Uterus (tissue), 4 donors: ENCODE measurements at places on chromosomes 2 and 18.

DNA sequence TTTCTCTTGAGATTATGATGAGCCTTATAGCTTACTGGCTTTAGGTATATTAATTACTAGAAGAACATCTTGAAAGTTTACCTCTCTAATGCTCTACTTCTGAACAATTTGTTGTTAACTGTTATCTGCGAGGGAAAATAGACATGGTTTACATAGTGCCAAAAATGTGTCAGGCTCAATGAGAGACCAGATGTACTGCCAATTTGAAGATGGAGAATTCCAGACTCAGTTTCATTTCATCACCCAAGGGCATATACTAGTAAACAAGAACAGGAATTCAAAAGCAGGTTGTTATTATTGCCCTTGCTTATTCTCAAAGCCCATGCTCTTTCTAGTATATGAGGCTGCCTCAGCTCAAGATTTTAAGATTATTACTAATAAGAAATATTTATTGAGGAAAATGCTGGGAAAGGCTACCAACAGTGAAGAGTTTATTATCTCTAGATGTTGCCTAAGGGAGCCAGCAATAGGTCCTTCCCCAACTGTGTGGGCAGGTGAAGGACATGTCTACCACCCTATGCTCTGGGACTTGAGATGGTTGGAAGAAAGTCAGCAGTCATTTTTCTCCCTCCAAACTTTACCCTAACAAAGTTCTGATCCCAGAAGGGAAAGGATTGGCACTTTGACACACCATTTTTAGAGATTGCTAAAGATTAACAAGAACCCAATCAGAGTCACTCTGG is 792.7 kb downstream of the METTL4 start:
- DNase-seq, result no peak

DNA sequence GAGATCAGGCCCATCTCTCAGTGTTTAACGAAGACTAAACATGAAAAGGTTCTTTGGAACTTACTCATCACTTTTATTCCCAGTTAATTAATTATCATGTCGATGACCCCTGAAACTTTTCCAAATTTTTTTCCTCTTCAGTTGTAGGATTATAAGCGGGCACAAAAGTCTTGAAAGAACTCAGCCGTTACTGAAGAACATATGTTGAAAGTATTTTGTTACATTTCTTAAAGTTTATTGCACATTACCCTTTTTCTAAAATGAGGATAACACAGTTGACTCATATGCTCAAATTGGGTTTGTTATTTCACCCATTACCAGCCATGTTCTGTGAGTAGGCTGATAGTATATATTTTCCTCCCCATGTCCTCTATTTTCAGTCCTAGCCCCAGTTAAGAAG is 75.9 kb upstream of the COL3A1 start:
- no peak for DNase-seq

GRCh38 chr18:62878305-62878704 is 163.0 kb downstream of the PHLPP1 start:
- DNase-seq, result no peak

- no peak for DNase-seq
Measured at GRCh38 chr2:127193967-127194280, 26.2 kb downstream of the CYP27C1 start.

GRCh38 chr2:888906-889566 is 61.6 kb upstream of the SNTG2 start:
- DNase-seq, result no peak

DNA sequence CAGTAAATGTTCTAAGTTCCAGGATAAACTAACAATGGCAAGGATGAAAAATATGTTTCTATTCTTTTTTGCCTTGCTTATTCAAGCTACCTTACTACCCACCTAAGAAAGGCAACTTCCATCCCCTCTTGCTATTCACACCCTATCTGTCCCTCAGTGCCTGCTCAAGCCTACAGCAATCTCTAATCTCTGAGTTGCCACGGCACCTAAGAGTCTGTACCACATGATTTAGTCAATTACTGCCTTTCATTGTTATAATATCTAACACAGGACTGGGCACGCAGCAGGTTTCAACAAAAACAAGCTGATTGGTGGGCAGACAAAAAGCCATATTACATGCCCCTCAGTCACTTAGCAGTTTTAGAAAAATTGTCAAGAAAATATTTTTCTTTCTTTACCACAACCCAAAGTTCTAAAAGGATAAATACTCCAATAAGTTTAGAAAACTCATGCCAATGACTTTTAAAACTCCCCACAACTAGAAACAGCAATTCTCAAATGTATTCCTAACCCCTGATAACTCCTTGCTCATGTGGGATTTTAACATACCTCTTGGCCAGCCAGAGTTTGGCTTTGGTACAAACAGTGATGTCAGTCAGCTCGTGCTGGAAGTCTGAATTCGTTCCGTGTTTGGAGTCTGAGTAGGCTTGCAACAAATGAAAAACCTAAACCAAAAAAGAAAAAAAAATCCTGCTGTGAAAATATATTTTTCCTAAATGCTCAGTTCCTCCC is 117.3 kb upstream of the ZFP36L2 start:
- DNase-seq, result peak; percentile 88

GRCh38 chr2:183088061-183088460 is 9.5 kb downstream of the DUSP19 start:
- DNase-seq, result no peak

DNA sequence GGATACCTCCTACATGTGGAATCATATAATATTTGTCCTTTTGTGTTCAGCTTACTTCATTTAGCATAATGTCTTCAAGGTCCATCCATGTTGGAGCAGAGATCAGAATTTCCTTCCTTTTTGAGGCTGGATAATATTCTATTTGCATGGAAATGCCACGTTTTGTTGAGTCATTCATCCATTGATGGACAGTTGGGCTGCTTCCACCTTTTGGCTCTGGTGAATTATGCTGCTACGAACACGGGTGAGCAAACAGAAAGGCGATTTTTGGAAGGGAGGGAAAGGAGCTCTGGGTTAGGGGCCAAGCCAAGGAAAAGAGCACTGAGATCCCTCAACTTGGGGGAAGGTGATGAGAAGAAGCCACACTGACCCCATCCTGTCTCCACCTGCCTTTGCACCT is 260.5 kb downstream of the TNS1 start:
- DNase-seq, result no peak

DNA sequence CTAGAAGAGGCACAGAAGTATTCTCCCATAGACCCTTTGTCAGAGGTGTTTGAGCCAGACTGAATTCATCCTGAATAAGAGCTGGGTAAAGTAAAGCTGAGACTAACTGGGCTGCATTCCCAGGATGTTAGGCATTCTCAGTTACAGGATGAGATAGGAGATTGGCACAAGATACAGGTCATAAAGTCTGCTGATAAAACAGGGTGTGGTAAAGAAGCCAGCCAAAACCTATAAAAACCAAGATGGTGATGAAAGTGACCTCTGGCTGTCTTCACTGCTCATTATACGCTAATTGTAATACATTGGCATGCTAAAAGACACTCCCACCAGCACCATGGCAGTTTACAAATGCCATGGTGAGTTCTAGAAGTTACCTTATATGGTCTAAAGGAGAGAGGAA is 364.9 kb upstream of the TMEFF2 start:
- no peak for DNase-seq

GRCh38 chr2:189252991-189253675 is 73.6 kb upstream of the COL5A2 start:
- DNase-seq, result no peak

- no peak for DNase-seq
Measured at GRCh38 chr2:188984065-188984491, 9.9 kb downstream of the COL3A1 start.

DNA sequence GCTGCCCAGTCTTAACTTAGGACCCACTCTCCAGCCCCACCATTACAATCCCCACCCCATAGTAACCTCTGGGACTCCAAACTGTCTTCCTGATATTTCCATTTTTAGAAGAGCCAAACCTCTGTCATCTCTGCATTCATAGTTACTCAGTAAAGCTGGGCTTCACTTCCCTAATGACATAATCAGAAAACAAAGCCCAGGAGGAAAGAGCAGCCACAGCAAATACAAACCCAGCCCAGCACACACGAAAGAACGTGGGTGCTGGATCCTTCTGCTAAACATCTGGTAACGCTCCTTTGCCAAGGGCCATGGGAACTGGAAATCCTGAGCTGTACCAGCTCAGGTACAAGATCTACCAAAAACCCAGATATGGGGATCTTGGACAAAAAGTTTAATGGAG is 36.8 kb upstream of the RIOK3 start:
- DNase-seq, result no peak

DNA sequence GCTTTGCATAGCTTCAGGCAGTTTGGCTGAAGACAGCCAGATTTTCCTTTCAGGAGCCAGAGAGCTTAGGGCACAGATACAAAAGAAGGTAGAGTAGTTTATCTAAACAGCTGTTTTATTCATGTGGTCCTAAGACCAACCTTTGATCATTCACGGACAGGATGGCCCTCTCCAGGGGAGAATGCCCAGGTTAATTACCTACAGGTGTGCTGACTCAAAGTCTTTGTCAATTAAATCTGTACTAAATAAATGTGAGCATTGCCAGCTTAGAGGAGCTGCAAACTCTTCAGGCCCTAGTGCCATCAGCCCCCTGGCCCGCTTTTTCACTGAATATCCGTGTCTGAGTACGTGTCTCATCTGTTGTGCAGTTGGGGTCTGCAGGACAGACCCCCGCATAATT is 554.7 kb downstream of the NUP35 start:
- no peak for DNase-seq

DNA sequence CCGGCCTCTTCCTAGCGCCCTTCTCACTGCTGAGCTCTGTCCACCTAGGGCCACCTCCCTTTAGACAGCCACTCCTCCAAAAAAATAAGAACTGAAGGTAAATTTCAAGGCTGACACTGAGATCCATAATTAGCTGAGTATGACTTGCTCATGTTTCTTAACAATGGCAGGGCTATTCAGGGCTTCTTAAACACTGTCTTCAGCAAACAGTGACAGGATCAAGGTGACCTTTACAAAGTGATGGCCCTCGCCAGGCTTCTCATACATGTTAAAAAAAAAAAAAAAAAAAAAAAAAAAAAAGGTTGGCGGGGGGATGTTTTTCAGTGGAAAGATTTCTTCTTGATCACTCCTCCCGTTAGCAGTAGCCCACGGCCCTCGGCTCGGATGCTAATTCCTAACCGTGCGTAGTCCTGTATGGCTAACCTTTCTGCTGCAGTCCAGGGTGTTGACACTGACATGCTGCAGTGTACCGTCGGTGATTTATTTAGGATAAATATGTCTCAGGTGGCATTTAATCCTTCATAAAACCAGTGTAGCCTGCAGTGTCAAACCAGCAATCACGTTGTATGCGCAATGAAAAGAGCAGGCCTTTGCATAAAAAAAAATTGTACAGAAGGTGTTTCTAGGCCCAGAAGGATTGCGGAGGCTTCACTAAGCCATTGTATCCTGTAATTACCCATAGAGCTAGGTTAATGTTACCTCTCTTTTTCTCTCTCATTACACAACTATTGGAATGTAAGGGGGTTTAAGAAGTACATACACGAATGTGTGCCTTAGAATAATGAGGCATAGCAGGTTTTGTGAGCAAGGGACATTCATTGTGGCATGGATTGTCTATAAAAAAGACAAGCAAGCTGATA is 142.7 kb downstream of the PTGR3 start:
- no peak for DNase-seq

GRCh38 chr2:210363261-210363660 is 48.3 kb upstream of the MYL1 start:
- DNase-seq, result no peak

DNA sequence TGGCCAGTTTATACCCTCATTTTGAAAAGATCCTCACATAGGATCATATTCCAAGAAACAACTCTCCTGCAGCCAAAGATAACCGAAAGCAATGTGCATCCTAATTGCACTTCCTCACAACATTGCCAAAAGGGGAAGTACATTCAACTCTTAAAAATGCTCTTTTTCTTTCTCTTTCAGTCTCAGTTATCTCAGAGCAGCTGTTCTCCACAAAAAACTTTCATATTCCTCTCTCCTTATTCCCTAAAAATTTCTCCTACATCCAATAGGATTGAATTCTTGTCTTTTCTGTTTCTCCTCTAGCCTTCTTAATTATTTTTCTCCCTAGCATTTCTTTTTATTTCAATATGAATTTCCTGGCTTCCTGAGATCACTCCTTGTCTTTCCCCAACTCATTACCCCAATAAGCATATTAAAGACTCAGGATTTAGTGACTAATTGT is 7.4 kb upstream of the VRK2 start:
- no peak for DNase-seq

DNA sequence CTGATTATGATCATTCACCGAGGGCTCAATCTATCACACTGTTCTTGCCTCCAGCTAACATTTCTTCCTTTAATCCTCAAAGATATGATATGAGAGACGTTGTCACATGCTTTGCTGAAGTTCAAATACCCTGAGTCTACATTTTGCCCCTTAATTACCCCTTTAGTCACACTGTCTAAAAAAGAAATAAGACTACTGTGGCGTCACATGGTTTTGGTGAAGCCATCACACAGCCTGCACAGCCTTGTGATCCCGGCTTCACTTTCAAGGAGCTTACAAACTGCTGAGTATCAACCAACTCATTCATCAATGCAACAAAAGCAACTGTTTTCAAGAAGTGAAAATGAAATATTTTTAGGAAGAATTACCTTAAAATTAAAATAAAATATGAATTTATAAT is 31.9 kb upstream of the SOCS6 start:
- DNase-seq, result no peak

- DNase-seq, result no peak
Measured at GRCh38 chr18:59233017-59233410, 13.1 kb downstream of the GRP start.

GRCh38 chr18:51647942-51648341 is 450.5 kb upstream of the MEX3C start:
- DNase-seq, result no peak

- no peak for DNase-seq
Measured at GRCh38 chr2:225614915-225615314, 215.4 kb downstream of the NYAP2 start.

DNA sequence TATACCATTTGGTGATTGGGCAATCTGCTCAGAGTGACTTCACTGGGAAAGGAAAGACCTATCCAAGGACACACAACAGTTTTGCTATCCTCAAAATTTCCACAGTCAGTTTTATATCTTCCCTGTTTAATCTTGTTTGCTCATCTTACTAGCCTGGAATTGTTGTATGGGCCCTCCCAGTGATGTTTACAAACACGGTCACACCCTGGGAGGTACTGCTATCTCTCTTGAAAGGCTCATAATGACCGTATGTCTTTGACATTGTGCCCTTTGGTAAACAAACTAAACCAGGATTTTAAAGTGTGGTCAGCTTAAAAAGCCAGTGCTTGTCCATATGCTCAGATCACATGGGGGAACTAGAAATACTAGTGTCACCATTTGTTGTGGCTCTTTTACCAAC is 277.0 kb downstream of the CDH2 start:
- DNase-seq, result no peak

- no peak for DNase-seq
Measured at GRCh38 chr18:12092398-12093229, 1.0 kb upstream of the ANKRD62 start.

DNA sequence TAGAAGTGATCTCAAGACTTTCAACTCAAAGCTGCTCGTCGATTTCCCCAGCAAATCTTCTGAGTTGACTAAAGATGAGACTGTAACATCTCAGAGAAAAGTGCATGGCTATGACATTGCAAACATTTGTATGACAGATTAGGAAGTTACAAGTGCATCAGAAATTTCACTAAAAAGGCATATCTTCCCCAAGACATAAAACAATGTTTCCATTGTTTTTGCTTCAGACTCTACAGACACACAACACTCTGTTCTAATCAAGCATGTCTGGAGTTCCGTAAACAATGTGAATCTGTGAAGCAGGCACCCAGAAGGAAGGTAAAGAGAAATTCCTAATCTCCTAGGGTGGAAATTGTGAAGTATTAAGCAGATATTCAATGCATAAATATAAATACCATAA is 144.6 kb upstream of the LYPD1 start:
- no peak for DNase-seq

- no peak for DNase-seq
Measured at GRCh38 chr2:11416931-11417330, 49.0 kb downstream of the E2F6 start.

- no peak for DNase-seq
Measured at GRCh38 chr18:10659000-10659399, 133.2 kb downstream of the NAPG start.
